ENCODE measurements at places on chromosomes 13 and 19.

GRCh38 chr13:29934531-29935308 is 84.3 kb upstream of the UBL3 start:
- no peak for DNase-seq

DNA sequence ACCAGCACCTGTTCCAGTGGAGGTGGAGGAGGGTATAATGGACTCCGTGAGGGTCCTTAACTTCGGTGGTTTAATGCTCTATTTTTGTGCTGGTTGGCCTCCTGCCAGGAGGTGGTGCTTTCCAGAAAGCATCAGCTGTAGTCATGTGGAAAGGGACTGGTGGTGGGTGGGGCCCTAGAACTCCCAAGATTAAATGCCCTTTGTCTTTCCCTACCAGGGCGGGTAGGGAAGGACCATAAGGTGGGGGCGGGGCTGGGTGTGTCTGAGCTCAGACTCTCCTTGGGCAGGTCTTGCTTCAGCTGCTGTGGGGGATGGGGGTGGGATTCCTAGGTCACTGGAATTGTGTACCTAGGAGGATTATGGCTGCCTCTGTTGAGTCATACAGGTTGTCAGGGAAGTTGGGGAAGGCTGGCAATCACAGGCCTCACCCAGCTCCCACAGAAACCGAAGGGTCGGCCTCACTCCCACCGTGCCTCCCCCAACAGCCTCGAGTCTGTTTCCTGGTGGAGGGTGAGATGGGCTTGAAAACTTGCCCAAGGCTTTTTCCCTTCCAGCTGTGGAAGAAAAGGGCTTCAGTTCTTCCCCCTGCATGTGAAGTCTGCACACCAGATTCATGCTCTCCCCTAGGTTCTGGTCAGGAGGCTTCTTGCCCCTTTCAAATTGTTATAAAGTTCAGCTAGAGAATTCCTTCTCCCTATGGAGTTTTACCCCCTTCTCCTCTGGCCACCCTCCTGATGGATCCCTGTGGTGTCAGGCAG is 60.3 kb upstream of the CLDN10 start:
- no peak for DNase-seq

DNA sequence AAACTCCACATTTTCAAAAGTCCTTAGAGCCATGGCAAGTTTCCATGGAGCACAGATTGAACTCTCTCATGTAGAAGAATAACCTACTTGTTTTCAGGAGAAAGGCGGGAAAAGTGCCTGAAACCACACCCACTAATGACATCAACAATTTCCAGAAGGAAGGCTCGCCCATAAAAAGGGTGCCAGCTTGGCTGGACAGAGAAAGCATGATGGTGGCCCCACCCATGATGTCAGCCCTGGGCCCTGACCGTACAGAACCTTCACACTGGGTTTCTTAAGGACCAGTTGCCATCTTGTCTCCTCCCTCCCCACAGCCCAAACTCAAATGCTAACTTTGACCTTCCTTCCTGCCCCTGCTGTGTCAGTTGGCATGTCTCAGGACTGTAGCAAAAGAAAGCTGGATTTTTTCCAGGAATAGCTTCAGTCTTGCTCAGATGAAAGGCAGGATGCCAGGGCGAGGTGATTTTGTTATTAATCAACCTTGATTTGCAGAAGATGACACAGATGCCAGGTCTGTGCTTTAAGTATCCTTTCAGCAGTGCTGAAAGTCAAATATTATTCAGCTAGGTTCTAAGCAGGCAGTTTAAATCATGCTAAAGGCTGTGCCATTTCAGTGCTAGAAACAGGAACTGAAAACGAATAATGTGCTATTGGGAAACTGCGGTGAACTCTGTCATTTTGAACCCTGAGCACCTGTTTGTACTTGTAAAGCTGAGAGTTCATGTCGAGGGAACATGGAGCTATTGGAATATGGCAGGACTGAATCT is 89.5 kb upstream of the RFC3 start:
- no peak for DNase-seq

DNA sequence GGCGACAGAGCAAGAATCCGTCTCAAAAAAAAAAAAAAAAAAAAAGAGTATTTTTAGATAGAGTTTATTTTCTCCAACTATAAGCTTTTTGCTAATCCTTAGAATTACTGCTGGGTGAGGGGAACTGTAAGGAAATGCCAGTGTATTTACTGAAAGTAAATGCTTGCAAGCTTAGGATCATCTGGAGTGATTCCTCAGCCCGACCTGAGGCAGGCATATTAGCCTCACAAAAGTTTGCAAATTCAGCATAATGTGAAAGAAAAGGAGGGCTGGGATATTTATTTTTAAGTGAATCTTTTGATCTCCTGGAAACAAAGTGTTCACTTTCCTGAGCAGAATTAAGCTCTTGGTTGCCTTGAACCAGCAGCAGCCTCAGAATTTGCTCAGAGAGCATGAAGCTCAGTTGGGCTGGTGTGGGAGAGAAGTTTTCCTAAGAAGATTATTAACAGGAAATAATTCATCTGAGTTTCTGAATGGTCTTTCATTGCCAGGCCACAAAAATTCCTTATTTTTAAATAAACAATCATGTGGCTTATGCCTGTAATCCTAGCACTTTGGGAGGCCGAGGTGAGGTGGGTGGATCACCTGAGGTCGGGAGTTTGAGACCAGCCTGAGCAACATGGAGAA is 24.7 kb upstream of the SPATA13 start:
- no peak for DNase-seq

GRCh38 chr13:79647533-79647932 is 166.6 kb downstream of the NDFIP2 start:
- no peak for DNase-seq

DNA sequence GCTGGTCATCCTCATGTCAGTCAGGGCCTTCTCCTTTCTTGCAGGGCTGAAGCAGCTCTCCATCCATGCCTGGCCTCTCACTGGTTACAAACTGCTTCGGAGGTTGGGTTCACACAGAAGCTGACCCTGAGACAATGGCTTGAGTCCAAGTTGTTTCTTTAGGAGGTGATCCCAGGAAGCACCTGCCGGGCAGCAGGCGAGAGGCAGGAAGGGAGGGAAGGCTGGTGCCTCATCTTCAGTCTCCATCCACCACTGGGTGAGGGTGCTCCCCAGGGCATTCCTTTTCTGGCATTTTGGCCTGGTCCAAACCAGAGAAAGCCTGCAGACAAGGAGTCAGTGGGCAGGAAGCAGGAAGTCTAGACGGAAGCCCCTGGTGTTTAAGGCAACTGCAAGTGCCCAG is 17.6 kb upstream of the SPATA13 start:
- no peak for DNase-seq

DNA sequence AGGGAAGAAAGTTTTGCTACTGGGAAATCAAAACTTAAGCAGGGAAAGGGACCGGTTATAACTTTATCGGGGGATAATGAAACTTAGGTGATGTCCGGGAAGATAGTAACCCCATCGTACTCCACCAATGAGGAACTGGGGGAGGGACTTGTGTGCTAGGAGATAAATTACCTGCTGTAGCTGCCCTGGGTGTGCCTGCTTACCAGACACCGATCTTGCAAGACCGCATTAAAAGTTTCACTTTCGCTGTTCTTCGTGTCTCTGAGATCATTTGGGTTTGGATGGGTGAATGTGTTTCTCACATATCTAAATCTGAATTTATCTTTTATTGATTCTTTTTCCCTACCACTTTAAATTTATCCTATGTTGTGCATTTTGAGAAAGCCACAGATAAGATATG is 381.4 kb downstream of the SLITRK6 start:
- no peak for DNase-seq

GRCh38 chr13:103525530-103525929 is 459.3 kb upstream of the SLC10A2 start:
- DNase-seq = no peak

DNA sequence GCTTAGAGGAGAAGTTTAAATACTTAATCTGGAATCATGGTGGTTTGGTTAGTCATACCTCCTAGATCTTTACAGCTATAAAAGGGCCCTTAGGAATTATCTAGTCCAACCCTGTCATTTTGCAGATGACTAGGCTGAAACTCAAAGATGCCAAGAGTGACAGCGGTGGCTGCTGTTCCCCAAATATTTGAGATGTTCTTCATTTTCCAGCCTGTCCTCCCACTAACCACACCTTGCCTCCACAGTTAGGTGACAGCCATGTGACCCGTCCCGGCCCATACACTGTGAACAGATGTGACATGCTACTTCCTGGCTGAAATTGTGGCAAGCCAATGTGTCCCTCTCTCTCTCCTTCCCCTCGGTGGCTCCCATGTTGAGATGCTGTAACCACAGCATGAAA is 225.5 kb upstream of the IPO5 start:
- no peak for DNase-seq

GRCh38 chr19:4981681-4981958 is 12.7 kb downstream of the KDM4B start:
- DNase-seq = no peak

DNA sequence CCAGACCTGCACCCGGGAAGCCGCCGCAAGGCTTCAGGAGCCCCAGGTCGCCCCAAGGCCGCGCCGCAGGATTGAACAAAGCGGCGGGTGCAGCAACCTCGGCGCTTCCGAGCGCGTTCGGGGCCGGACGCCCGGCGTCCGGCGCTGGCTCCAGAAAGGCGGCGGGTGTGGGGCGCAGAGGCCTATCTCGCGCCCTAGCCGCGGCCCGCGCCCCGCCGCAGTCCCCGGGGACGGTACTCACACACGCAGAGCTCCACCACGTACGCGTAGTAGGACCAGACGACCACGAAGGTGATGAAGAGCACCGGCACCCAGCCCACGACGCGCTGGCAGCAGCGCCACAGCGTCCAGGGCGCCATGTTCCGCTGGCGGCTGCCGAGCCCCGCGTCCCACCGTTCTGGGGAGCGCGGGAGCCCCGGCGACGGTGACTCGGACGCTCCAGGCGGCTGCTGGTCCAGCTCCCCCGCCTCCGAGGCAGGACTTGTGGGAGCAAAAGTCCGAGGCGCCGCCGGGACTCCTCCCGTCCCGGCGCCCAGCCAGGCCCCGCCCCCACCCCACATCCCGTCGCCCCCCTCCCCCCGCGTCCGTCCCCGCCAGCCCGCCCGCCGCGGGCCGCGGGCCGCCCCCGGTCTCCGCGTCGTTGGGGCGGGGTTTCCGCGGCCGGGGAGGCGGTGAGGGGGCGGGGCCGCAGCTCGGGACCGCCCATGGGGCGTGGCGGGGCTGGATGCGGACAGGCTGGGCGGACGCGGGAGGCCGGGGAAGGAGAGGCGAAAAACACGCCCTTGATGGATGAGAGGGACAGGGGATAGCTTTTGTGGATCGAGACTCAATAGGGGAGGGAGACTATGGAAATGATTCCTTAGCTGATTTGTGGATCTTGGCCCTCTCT is at the start of gene ZDHHC20:
Gene ZDHHC20 (minus strand): TSS at position 491 of the 889 bp plus-strand sequence. CDS start 132 bp downstream, at position 359.
- DNase-seq = peak; percentile 86

DNA sequence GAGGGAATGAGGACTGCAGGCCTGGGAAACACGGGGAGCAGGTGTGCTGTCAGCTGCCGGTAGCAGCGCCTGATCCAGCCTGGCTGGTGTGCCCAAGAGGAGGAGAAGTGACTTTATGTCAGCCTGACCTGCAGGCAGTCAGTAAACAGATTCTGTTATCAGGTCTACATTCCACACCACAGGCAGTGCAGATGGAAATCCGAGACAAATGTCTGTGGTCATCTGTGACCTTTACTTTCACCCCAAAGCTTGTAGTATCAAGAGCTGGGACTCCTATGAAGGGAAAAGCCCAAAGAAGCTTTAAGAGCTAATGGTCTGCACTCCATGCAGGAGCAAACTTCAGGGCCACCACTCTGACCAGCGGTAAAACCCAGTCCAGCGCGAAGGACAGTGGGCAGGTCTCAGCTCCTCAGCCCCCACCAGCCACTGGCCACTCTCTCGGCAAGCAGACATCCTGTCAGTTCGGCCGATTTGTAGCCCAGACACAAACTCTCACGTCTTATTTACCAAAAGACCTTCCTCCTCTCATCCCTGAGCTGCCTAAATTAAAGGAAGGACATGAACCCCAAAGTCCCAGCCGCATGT is 7.7 kb downstream of the EPS15L1 start:
- no peak for DNase-seq

- DNase-seq = no peak
These were observed at the start of gene SEMA6B for GRCh38 chr19:4559569-4559968. Gene SEMA6B, minus strand, starts transcription at chr19:4559684. Its CDS starts 1,227 bp downstream, at chr19:4558457.

GRCh38 chr19:51422053-51422448 is 4.6 kb upstream of the SIGLEC10 start:
- peak; percentile 75 for DNase-seq

- no peak for DNase-seq
These were observed 677.4 kb upstream of the SLITRK6 start for GRCh38 chr13:86476656-86477055.

- peak; percentile 45 for DNase-seq
These were observed 9.8 kb upstream of the USPL1 start for GRCh38 chr13:30607908-30608307.

- DNase-seq = no peak
These were observed 103.9 kb downstream of the HS6ST3 start for GRCh38 chr13:96193728-96194310.

- DNase-seq = no peak
These were observed 2.4 kb downstream of the GADD45B start for GRCh38 chr19:2478278-2478755.

DNA sequence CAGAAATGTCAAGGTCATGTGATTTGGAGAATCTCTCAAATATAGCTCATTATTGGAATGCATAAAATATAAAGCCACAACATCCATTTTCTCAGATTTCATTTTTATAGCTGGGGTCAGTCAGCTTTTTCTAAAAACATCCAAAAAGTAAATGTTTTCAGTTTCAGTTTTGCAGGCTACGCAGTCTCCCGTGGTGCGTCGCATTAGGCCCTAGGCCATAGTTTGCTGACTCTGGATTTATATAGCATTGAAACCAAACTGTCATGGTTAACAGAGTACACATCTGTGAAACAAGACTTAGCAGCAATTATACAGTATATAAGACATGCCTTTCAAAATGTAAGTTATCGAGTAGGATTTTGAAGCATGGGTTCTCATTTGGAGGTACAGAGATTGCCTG is 140.0 kb downstream of the IRS2 start:
- DNase-seq = no peak

DNA sequence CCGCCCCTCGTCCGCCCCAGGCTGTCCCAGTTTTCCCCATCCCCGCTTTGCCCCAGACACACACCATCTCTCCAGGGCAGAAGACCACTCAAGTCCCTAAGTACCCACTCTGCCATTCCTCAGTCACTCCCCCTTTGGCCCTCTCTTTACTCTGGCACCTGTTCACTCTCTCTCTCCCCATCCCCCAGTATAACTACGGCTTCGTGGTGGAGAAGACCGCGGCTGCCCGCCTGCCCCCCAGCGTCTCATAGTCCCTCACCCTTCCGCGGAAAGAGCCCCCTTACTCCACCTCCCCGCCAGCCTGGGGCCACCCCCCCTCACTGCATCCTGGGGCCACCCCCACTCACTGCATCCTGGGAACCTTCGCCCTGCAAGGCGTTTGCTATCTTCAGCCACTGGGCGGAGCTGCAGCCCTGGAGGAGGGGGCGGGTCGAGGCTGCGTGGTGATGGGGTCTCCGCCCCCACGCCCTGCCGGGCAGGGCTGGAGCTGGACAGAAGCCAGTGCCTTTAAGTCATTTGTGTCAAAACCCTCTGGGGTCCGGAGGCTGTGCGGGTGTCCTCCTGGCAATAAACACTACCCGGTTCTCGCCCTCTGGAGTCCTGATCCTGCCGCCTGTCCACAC is 5.0 kb downstream of the MVB12A start:
- DNase-seq = no peak

GRCh38 chr13:39836038-39836437 is 180.6 kb downstream of the COG6 start:
- no peak for DNase-seq

- DNase-seq = peak; percentile 38
These were observed 26.5 kb upstream of the LSM14A start for GRCh38 chr19:34145741-34146202.
